NCI-H2227 treated with DMSO at 0.1 percent for 48 hours (cell line): ENCODE measurements at places on chromosomes 11 and 22.

- DNase-seq, result no peak
Observed at GRCh38 chr11:99200720-99201119, 180.0 kb downstream of the CNTN5 start.

DNA sequence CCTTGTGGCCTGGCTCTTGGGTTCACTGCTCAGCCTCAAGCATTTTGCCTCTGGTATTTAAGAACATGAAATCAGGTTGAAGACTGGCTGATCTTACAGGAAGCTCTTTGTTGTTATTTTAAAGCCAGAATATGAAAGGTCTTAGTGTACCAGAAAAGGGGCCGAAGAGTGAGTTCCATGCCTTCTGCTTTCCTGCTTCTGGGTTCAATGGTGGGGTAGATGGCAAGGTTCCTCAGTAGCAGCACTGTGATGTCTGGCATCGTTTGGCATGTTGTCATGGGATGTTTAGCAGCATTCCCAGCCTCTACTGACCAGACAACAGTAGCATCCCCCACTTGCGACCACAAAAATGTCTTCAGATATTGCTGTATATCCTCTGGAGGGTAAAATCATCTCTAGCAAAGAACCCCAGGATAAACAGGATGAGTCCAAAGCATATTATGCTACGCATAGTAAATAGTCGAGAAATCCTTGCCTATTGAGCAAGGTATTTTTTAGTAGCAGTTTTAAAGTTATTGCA lies 2.4 kb downstream of the VPS26B start:
- no peak for DNase-seq

- peak; percentile 14 for DNase-seq
Observed at GRCh38 chr11:85694385-85694980, 8.5 kb upstream of the CCDC89 start.

GRCh38 chr11:129643031-129643721 lies 172.5 kb upstream of the TMEM45B start:
- no peak for DNase-seq
